HCEC 1CT (cell line): ENCODE measurements at places on chromosomes 6 and 20.

DNA sequence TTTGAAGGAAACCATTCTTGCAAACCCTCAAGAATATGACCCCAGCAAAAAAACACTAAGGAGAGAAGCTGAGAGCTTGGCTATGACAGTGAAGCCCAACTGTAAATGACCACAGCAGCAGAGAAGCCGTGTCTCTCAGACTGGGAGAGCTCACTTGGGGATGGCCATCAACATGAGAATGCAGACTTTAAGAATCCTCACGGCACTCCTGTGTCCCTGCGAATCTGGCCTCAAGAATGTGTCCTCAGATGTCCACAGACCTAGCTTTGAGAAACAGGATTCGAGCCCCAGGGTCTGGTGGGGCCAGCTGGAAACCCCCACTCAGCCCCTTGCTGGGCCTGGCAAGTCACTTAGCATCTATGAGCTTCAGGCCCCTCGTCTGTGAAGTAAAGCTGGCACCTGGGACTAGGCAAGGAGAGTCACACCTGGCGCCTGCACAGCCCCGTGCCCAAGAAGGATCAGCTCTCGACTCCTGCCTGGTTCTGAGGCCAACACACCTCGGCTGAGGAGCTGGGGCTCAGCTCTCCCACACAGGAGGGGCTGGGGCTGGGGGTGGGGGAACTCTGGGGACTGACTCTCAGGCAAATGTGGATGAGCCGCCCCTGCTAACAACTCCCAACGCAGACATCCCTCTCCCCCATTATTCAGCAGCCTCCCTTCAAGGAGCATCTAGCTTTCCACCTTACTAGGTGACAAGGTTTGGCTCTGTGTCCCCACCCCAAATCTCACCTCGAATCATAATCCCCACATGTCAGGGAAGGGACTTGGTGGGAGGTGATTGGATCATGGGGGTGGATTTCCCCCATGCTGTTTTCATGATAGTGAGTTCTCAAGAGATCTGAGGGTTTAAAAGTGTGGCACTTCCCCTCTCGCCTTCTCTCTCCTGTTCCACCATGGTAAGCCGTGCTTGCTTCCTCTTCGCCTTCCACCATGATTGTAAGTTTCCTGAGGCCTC is 97.7 kb downstream of the GRM4 start:
- DNase-seq: no peak

- no peak for DNase-seq
These were observed 86.2 kb upstream of the NFATC2 start for GRCh38 chr20:51628533-51629398.

DNA sequence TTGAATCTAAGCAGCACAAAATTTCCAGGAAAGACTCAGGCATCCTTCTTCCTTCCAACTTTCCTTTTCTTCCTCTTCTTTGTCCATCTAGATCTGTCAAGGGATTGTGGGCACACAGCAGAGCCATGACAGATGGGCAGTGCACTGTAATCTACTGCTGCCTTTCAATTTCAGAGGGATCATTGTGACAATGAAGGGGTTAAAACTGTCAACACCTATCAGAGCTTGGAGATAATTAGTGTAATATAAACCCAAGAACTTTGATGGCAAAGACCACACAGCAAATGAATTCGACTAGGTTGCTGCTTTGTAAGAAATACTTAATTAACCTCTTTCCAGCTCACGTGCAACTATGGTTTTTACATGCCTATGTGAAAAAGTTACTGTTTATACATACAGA is 55.0 kb downstream of the SAMD5 start:
- no peak for DNase-seq

GRCh38 chr6:5729813-5730517 is 276.8 kb downstream of the NRN1 start:
- DNase-seq: no peak

- no peak for DNase-seq
These were observed 4.9 kb upstream of the UBE2J1 start for GRCh38 chr6:89357390-89357789.

GRCh38 chr6:112173221-112173804 is 81.1 kb downstream of the LAMA4 start:
- DNase-seq: no peak

- DNase-seq: no peak
These were observed 869.0 kb upstream of the ADGRB3 start for GRCh38 chr6:67766057-67766456.

DNA sequence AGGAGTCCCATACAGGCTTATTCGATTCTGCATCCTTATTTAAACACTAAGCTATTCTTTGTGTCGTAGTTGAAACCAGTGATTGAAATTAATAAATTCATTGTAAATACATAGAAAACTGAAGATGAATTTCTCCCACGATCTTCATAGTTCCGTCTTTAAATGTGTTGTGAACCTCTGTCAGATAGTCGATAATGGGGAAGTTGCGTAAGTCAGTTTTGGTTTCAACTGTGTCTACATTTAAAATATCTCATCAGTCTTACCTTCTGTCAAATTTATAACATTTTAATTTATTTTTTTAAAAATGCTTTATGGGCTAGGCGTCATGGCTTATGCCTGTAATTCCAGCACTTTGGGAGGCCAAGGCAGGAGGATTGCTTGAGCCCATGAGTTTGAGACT is 12.7 kb downstream of the STX11 start:
- no peak for DNase-seq

DNA sequence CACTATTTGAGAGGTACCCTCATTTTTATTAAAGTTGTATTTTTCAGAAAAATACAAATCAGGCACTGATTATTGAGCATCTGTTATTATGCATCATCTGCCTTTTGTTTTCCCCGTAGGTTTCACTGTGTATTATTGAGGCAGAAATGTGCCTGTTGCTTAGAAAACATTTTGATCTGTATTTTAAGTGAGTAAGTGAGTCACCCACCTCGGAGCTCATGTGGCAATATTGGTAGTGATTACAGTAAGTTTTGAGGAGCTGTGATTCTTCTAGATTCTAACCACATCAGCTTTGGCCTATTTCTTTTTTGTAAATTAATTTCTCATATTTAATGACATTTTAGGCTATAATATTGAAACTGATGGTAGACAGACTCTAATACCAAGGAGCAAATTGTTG is 59.6 kb upstream of the LAMP5 start:
- peak; percentile 49 for DNase-seq

DNA sequence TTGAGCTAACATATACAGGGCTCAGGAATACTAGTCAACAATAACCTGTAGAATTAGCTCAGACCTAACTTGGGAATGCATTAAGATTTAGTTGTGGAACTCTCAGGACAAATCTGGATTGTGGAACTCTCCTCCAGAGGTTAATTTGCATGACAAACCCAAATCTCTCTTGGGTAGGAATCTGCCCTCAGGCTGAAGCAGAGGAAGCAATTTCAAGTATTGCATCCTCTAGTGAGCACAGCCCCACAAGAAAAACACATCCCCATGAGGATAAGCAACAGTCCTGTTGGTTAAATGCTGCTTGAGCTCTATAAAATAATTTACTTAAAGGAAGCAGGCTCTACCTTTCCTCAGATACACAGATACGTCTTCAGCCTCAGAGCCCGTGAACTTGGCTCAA is 170.9 kb upstream of the STXBP5 start:
- DNase-seq: no peak

- DNase-seq: peak; percentile 94
These were observed 13.8 kb downstream of the FOXQ1 start for GRCh38 chr6:1325461-1326309.

- no peak for DNase-seq
These were observed 486.3 kb upstream of the MARCKS start for GRCh38 chr6:113370508-113371502.

GRCh38 chr6:163930012-163930411 is 515.5 kb downstream of the QKI start:
- DNase-seq: no peak

DNA sequence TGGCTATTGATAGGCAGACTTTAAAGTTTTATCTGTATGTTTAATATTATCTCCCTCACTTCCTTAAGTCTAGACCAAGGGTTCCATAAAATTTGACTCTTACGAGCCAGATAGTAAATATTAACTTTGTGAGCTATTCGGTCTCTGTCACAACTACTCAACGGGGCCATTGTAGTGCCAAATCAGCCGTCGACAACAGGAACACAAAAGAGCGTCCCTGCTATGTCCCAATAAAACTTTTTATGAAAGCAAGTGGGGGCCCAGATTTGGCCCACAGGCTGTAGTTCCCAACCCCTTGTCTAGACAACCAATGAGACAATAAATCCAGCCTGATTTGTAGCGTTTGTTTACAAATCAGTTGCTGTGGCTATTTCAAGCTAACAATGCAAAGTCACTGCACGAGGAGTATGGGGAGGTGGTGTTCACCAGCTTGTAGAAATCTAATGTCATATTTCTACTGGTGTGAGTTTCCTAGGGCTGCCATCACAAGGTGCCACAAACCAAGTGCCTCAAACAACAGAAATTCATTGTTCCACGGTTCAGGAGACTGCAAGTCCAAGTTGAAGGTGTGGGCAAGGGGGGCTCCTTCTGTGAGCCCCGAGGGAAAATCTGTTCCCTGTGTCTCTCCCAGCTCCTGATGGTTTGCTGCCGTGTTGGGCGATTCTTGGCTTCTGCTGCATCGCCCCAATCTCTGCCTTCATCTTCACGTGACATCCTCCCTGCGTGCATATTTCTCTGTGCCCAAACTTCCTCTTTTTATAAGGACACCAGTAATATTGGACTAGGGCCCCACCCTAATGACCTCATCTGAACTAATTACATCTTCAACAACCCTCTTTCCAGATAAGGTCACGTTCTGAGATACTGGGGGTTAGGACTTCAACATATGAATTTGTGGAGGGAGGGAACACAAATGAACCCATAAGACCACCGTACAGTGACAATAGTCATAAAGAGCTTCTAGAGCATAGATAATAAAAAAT is 356.0 kb upstream of the JARID2 start:
- no peak for DNase-seq

DNA sequence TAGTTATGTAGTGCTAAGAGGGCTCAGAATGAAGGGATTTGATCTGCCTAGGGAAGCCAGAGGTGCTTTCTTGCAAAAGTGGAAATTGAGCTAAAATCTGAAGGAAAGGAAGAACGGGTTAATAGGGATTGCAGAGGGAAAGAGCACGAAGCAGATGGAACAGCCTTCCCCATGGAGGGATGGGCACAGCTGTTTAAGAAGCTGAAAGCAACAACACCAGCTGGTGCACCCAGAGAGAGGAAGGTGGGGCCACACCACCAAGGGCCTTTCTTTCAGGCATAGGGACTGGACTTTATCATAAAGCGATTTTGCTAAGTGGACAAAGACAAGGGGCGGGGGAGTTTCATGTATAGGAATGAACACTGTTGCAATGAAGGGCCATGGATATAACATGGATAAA is 65.8 kb upstream of the SNRPB2 start:
- DNase-seq: no peak

DNA sequence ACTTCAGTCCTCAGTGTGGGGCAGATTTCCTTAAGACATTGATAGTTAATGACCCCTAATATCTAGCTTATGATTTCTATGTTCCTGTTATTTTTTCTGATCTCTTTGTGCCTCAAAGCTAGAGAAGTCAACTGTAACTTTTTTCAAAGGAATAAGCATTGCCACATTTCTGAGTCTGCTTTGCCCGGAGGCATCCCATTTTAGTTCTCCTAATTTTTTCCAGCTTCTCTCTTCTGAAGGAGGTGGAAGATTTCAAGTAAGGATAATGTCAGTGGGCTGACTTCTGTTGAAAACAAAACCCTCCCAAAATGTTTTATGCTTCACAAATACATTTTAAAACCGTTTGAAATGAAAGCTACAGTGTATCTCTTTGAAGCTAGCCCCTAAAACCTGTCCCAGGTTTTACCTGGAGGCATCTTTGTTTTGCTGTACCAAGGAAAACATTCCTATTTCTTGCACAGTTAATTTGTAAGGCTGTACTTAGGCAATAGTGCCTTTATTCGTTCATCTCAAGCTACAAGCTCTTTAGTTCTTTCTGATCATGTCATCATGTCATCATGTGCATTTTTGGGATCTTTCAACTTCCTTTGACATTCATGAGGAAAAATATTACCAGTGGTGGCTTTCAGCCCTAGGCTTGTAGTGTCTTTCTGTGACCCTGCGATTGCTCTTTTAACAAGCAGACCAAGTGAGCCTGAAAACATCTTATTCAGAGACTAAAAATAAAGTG is 45.7 kb downstream of the TSPYL4 start:
- DNase-seq: no peak

GRCh38 chr6:126072172-126072571 is 85.8 kb downstream of the TRMT11 start:
- no peak for DNase-seq

- peak; percentile 57 for DNase-seq
These were observed 470.8 kb upstream of the ZNF337 start for GRCh38 chr20:26167499-26167898.

GRCh38 chr6:18101873-18102272 is 20.6 kb downstream of the NHLRC1 start:
- DNase-seq: no peak

GRCh38 chr6:1577146-1577680 is 32.5 kb upstream of the FOXC1 start:
- no peak for DNase-seq

- DNase-seq: peak; percentile 64
These were observed 622 bp upstream of the KIZ start for GRCh38 chr20:21125072-21125848.

- no peak for DNase-seq
These were observed 455.1 kb downstream of the ADGRB3 start for GRCh38 chr6:69090132-69090531.

DNA sequence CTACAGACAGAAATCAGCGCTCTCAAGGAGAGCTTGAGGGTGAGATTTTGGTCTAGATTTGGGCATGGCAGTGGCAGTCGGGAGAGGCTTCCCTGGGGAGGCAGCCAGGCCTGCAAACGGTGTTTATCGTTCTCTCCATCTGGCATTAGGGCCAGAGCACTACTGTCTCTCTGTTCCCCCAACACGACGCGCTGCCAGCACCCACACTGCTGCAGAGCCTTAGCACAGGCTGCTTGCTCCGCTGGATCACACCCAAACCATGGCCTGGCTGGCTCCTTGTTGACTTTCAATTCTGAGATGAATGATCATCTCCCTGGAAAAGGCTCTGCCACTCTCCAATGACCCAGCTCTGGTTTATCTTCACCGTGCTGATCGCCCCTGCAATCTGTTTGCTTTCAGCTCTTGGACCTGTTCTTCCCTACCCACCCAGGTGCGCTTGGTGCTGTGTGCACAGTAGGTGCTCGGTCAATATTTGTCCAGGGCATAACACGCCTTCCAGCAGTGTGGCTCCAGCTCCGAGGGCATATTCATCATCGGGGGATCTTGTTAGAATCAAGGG is 106.1 kb downstream of the TFAP2C start:
- no peak for DNase-seq

GRCh38 chr6:164142322-164142721 is 727.8 kb downstream of the QKI start:
- no peak for DNase-seq

GRCh38 chr6:40559056-40559455 is 28.1 kb downstream of the LRFN2 start:
- DNase-seq: no peak

DNA sequence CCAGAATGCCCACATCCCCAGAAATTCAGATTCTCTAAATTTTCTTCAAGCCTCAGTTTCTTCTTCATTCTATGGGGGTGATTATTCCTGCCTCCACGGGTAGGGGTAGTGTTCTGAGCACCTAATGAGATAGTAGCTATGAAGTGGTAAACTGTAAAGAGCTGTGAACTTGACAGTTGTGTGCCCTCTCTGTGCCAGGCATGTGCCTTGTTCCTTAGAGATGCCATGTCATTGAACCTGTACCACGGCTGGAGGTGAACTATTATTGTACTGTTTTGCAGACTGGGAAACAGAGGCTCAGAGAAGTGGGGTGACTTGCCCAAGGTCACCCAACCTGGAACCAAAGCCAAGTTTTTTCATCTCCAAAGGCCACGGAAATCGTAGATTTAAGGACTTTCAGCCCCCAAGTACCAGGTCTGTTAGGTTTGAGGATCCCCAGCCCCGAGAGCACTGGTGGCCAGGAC is 67.7 kb upstream of the SIRPA start:
- DNase-seq: no peak

GRCh38 chr6:5507131-5507681 is 245.9 kb downstream of the FARS2 start:
- DNase-seq: no peak
